HepG2 (cell line): ENCODE measurements at places on chromosomes 1 and 21.

DNA sequence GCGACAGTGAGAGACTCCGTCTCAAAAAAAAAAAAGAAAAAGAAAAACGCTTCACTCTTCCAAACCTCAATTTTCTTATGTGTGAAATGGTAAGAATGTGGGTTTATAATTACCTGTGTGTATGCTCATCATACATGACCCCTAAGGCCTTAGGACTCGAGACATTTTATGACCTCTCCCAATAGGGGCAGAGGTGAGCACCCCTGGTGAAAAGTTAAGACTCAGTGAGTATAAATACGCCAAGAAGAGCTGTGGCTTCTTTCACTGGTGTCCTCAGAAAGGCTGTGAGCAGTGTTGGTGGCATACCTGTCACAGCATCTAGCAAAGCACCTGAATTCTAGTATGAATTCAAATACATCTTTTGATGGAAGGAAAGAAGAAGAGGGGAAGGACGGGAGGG, 7.8 kb upstream of the FCMR start:
- DNase-seq = no peak

- no peak for DNase-seq
Measured at GRCh38 chr1:197598935-197599334, 176.3 kb downstream of the DENND1B start.

DNA sequence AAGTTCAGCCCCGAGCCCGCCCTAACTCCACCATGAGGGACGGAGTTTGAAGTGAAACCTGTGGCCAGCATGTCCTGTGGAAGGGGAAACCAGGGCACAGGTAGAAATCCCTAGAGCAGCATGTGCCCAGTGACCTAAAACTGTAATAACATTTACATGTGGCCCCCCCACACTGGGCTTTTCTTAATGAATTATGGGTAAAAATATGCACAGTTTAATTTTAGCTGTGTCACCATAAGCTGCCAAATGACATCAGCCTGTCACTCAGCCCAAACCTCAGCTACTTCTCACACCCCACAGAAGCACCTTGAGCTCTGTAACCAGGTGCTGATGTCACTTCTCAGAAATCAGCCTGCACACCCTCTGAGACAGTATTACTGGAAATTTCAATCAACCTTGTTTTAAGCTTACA, 50.0 kb upstream of the SLC19A1 start:
- no peak for DNase-seq

- DNase-seq = no peak
Measured at GRCh38 chr1:200343874-200344273, 66.0 kb downstream of the ZNF281 start.

DNA sequence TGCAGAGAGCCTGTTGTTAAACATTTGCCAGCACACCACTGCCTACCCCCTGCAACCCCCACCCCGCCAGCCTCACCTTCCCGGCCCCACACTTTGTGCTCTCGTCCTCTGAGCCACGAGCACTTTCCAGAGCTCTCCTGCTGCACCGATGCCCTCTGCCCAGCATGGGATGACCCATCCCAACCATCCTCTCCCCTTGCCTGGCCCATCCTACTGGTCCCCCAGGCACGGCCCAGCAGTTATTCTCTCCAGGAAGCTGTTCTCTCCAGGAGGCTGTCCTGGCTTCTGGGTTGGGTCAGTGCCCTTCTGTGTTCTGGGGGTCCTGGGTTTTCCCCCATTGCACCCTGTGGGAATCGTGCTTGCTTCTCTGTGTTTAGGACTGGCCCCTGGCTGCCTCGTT, 60.1 kb upstream of the ABCG1 start:
- no peak for DNase-seq

DNA sequence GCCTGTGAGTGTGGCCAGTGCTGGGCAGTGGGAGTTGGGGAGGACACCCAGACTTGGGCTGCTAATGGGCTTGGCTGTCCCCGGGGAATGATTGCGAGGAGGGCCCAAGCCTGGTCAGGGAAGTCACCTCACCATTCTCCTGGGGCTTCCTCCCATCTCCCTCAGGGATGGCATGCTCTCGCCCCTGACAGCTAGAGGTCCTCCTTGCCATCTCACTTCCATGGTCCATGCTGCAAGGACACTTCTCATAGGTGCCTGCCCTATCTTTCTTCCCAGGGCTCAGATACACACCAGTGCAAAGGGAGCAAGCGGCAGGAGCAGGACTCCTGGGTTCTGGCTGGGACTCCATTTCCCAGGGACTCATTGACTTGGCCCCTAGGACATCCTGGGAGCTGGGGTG, 4.1 kb downstream of the NTRK1 start:
- DNase-seq = no peak

- no peak for DNase-seq
Measured at GRCh38 chr1:26900815-26901511, 696 bp upstream of the GPATCH3 start.
